ENCODE measurements at places on chromosomes 4 and X. TPM values are rescaled to one million over a fixed set of nuclear protein-coding genes. Genes with fewer than 3 reads are reported as not detected.

ADH1C gene
- not detected for total RNA-seq

DNA sequence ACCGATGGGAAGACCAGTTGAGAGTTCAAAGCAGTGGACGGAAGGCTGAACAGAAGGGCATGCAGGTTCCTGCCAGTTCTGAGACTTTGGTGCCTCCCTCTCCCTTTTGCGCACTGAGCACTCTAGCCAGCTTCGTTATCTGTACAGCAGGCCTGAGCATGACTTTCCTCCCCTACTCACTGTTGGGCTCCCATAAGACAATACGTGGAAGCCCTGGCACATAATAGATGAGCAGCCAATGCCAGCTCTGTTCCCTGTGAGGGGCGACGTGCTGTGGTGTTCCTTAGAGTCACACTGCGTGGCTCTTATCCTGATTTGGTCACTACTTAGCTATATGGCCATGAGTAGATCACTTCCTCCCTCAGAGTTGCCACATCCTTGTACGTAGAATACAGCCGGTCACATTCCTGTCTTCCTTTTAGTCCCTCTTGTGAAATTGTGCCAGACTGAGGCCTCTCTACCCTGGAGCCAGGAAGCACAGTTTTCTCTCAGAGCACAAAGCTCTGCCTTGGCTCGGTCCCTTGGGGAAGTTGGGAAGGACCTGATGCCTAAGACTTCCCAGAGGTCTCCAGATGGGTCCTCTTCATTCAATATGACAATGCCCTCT is 160.4 kb upstream of the MAMLD1 start:
- H3K27ac ChIP-seq: no peak overlapping the region
- H3K4me1 ChIP-seq: peaks cover 10% of the 10 kb centered on the region
- H3K27me3 ChIP-seq: no peaks in the 10 kb centered on the region

HTR2C gene
- total RNA-seq: not detected

DNA sequence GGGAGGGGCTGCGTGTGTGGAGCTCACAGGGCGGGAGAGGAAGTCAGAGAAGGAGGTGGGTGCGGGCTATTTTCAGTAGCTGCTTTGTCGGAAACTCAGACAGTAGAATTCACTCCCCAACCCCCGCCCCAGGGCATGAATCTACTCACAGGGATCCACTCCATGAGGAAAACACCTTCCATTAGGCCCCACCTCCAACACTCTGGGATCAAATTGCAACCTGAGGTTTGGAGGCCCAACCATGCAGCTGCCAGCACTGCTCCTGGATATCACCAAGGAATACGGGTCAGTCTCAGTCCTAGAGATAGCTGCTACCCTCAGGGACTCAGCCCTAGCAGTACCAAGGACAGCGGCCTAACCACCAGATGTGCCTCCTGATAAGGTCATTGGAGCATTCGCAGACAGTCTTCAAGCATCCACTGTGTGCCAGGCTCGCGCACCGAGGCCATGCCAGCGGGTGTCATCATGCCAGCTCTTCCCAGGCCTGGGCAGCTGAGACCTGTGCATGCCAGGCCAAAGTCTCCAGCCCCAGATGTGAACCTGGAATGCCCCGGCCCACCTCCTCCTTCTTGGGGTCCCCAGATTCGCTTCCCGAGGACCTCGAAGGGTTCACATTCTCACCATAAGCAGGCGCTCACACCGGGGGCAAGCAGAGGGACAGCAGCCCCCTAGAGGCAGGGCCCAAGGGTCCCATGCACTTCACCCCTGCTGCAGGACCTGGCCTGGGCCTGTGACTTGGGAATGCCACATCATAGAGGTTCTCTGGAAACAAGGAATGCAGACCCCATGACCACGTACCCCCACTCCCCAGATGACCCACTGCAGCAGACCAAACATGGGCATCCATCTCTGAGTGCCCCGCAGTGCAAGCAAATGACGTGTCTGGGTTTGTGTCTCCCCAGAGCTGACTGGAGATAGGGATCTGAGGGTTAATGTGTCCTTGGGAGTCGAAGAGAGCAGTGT is 102.3 kb downstream of the ADRA2C start:
- H3K27ac ChIP-seq: no peak overlapping the region
- H3K4me1 ChIP-seq: peaks cover 2% of the 10 kb centered on the region
- no peak overlapping the region for H3K4me3 ChIP-seq
- no peaks in the 10 kb centered on the region for H3K36me3 ChIP-seq
- peaks cover 31% of the 10 kb centered on the region for H3K27me3 ChIP-seq
- no peak for DNase-seq

DNA sequence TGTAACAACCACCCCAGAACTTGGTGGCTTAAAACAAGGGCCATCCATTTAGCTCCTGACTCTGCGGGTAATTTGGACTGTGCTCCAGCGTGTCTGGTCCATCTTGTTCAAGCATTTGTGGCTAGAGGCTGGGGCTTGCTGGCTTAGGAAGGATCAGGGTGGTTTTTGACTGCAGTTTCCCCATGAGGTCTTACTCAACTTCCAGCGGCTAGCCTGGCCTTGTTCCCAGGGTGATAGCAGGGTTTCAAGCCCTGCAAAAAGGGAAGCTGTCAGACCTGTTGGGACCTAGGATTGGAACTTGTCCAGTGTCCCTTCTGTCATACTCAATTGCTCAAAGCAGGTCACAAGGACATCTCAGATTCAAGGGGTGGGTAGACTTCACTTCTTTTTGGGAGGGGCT is 205.9 kb downstream of the STIM2 start:
- H3K27me3 ChIP-seq: peaks cover 8% of the 10 kb centered on the region
- H3K4me3 ChIP-seq: no peak overlapping the region
- H3K36me3 ChIP-seq: no peaks in the 10 kb centered on the region
- no peak for DNase-seq
- no peak overlapping the region for H3K27ac ChIP-seq
- H3K4me1 ChIP-seq: no peaks in the 10 kb centered on the region

USP17L30 gene
- total RNA-seq: not detected

DNA sequence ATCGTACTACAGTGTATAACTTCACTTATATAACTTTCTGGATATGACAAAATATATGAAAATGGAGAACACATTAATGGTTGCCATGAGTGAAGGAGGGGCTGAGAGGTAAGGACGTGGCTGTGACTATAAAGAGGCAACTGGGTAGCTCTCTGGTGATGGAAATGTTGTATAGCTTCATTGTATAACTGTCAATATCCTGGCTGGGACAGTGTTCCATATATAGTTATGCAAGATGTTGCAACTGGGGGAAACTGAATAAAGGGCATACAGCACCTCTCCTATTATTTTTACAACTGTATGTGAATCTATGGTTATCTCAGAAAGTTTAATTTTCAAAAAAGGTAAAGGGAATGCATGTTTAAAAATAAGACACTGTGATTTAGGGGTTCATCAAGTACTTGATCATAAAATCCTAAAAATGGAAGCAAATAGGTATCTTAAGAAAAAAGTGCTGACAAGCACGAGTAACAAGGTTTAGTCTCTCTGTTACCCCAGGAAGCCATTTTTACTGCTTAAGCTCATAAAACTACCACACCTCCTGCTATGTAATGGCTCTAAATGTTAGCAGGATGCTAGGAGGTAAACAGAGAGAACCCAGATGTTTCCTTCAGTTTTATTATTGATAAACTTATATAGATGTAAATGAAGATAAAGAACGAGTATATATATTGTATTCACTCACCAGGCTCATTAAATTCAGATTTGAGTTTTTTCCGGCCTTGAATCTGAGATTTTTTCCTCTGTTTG is 34.0 kb downstream of the NAF1 start:
- peaks cover 38% of the 10 kb centered on the region for H3K36me3 ChIP-seq
- no peak overlapping the region for H3K4me3 ChIP-seq
- DNase-seq: no peak

DNA sequence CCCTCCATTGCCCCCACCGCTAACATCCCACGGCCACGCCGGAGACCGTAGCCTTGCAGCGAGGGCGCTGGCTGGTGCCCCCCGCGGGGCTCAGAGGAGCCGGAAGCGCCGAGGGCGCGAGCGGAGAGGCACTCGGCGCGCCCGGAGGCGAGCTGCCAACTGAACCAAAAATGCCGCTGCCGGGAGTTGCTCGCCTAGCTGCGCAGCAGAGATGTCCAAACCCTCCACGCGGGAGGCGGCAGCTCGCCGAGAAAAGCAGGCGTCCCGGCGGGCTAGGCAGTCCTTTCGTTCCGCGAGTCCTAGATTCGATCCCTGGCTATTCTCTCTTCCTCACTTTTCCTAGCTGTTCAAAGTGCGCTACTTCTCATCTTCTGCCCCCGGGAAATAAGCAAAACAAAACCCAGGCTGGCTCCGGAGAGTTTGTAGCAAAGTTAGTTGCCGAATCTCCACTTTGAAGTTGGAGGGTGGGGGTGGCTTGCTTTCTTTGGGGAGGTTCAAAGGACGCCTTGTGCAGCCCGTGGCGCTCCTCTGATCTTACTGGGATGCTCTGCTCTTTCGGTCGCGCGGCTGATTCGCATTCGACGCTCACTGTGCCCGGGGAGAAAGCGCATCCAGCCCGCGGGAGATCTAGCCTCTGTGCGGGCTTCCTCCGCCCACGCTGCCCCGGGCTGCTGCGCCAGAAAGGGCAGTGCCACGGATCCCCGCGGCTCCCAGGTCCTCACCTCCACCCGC is 723 bp downstream of the NKX6-1 start:
- peak; percentile 36 for DNase-seq
- H3K27ac ChIP-seq: no peak overlapping the region
- H3K4me1 ChIP-seq: peaks cover 18% of the 10 kb centered on the region
- H3K27me3 ChIP-seq: peaks cover 84% of the 10 kb centered on the region
- H3K36me3 ChIP-seq: peaks cover 17% of the 10 kb centered on the region

- no peaks in the 10 kb centered on the region for H3K36me3 ChIP-seq
- no peak for DNase-seq
- no peak overlapping the region for H3K4me3 ChIP-seq
- H3K27me3 ChIP-seq: peaks cover 2% of the 10 kb centered on the region
- no peak overlapping the region for H3K27ac ChIP-seq
These were observed 201.4 kb downstream of the CCNG2 start for GRCh38 chr4:77358315-77358928.

IL2RG gene
- total RNA-seq: 290 TPM

GPRASP3 gene
- 1.1 TPM for total RNA-seq

- no peaks in the 10 kb centered on the region for H3K4me1 ChIP-seq
- no peak overlapping the region for H3K27ac ChIP-seq
- H3K27me3 ChIP-seq: peaks cover 2% of the 10 kb centered on the region
- no peak overlapping the region for H3K4me3 ChIP-seq
- H3K36me3 ChIP-seq: no peaks in the 10 kb centered on the region
- DNase-seq: no peak
These were observed 79.1 kb upstream of the LCORL start for GRCh38 chr4:18100657-18101056.

DNA sequence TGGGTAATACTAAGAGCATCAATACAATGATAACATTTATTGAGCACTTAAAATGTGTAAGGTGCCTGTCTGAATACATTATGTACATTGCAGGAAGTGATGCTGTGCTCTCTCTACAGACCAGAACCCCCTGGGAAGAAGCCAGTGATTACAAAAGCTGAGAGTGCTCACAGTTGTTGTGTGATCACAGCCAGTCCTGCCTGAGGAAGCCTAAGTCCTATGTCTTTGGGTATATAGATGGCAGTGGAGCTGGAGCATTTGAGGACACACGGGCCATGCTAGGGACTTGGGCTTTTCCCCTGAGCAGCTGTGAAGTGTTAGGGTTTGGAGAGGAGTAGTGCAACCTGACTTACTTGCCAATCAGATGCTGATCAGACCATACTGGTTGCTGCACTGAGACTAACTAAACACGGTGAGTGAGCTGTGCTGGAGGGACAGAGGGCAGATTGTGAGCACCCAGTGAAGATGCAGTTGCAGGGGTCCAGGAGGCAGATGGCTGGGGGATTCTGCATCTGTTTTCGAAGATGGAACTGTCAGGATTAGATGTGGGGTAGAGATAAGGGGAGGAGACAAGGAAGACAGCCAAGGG is 60.8 kb upstream of the TBC1D14 start:
- DNase-seq: no peak
- no peak overlapping the region for H3K4me3 ChIP-seq
- no peak overlapping the region for H3K27ac ChIP-seq
- peaks cover 45% of the 10 kb centered on the region for H3K36me3 ChIP-seq
- H3K4me1 ChIP-seq: peaks cover 11% of the 10 kb centered on the region

BTC gene
- total RNA-seq: not detected

FABP2 gene
- not detected for total RNA-seq

- H3K27me3 ChIP-seq: no peaks in the 10 kb centered on the region
- no peak for DNase-seq
These were observed 28.3 kb downstream of the TXLNG start for GRCh38 chrX:16814597-16814996.

- no peaks in the 10 kb centered on the region for H3K36me3 ChIP-seq
- no peak for DNase-seq
- H3K4me1 ChIP-seq: no peaks in the 10 kb centered on the region
- no peaks in the 10 kb centered on the region for H3K27me3 ChIP-seq
These were observed 637.5 kb upstream of the SLIT2 start for GRCh38 chr4:19614171-19614570.

TRAM1L1 gene
- not detected for total RNA-seq

ERVMER34-1 gene
- total RNA-seq: 0.17 TPM

DNA sequence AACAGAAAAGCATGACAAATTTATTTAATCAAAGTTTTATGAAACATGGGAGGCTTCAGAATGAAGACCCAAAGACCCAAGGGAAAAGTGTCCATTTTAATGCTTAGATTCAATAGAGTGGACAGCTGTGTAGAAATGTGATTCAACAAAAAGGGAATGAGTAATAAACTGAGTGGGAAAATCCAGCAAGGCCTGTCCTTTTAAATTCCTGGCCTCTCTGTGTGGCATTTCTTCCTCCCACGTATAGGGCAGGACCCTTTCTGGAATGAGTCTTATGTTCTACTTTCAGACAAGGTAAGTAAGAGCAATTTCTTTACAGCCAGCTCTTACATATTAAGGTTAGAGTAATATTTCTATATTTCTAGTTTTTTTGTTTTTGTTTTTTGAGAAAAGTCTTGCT is 14.5 kb downstream of the AASDH start:
- no peaks in the 10 kb centered on the region for H3K4me1 ChIP-seq
- DNase-seq: no peak
- no peak overlapping the region for H3K4me3 ChIP-seq
- no peaks in the 10 kb centered on the region for H3K27me3 ChIP-seq
- H3K27ac ChIP-seq: no peak overlapping the region

RASL11B gene
- total RNA-seq: 0.29 TPM

DNA sequence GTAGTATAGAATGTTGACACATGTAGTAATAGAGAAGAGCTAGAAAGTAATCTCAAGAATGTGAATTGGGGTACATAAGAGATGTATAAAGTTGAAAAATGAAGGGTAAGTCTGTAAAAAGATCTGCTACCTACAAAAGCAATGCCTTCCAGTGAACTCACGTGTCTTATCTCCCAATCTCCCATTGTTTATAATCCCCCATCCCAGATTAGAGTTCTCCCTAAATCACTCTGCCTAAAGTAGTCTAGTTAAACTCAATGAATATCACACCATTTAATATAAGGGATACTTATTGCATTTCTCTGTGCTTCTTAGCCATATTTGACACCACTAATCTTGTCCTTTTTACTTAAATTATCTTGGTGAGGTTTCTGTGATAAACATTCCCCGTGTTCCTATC is 6.6 kb downstream of the TECRL start:
- H3K27ac ChIP-seq: no peak overlapping the region
- no peaks in the 10 kb centered on the region for H3K36me3 ChIP-seq
- no peaks in the 10 kb centered on the region for H3K27me3 ChIP-seq
- no peak overlapping the region for H3K4me3 ChIP-seq

- no peaks in the 10 kb centered on the region for H3K36me3 ChIP-seq
- DNase-seq: no peak
- no peak overlapping the region for H3K27ac ChIP-seq
- no peak overlapping the region for H3K4me3 ChIP-seq
- no peaks in the 10 kb centered on the region for H3K4me1 ChIP-seq
- no peaks in the 10 kb centered on the region for H3K27me3 ChIP-seq
These were observed 119.8 kb downstream of the PPARGC1A start for GRCh38 chr4:23770011-23770410.

CAPN6 gene
- total RNA-seq: not detected

- H3K4me1 ChIP-seq: peaks cover 28% of the 10 kb centered on the region
- DNase-seq: no peak
- H3K27ac ChIP-seq: peak overlapping the region; percentile 98
These were observed 541 bp upstream of the FIP1L1 start for GRCh38 chr4:53376900-53377299.

All from activated CD4-positive, alpha-beta memory T cell treated with anti-CD3 and anti-CD28 coated beads for 36 hours (primary cell).